Osteoblast (primary cell): ENCODE measurements at places on chromosomes 12 and 14.
A peak's percentile ranks its signal among the peaks of the same experiment; 100 is the strongest.

DNA sequence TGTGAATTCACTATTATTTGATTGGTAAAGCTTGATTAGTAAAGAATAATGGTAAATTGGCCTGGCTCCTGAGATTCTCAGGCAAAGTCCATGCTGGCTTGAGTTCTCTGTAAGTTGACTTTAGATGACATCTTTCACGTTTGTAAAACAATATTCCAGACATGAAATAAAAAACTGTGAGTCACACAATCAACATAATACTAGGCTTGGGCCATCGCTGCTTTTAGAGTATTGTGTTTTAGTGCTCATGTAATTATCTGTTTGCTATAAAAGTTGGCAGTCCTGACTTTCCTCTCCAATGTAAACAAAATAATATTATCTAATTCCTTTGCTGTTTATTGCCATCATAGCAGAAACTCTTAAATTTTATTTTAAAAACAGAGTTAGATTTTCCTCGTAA, 3.9 kb upstream of the TBC1D30 start:
- H3K27ac ChIP-seq = no peak overlapping the region
- DNase-seq = no peak
- H3K4me3 ChIP-seq = no peak overlapping the region
- no peaks in the 10 kb centered on the region for H3K36me3 ChIP-seq

DNA sequence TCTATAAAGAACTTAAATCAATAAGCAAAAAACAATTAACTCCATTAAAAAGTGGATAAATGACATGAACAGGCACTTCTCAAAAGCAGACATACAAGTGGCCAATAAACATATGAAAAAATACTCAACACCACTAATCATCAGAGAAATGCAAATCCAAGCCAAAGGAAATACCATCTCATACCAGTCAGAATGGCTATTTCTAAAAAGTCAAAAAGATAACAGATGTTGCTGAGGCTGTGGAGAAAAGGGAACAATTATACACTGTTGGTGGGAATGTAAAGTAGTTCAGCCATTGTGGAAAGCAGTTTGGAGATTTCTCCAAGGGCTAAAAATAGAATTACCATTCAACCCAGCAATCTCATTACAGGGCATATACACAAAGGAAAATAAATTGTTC, 234.5 kb upstream of the PLXNC1 start:
- no peak for DNase-seq
- H3K4me3 ChIP-seq = no peak overlapping the region
- peaks cover 53% of the 10 kb centered on the region for H3K4me1 ChIP-seq
- no peaks in the 10 kb centered on the region for H3K27me3 ChIP-seq
- no peaks in the 10 kb centered on the region for H3K36me3 ChIP-seq
- H3K27ac ChIP-seq = peak overlapping the region; percentile 67

DNA sequence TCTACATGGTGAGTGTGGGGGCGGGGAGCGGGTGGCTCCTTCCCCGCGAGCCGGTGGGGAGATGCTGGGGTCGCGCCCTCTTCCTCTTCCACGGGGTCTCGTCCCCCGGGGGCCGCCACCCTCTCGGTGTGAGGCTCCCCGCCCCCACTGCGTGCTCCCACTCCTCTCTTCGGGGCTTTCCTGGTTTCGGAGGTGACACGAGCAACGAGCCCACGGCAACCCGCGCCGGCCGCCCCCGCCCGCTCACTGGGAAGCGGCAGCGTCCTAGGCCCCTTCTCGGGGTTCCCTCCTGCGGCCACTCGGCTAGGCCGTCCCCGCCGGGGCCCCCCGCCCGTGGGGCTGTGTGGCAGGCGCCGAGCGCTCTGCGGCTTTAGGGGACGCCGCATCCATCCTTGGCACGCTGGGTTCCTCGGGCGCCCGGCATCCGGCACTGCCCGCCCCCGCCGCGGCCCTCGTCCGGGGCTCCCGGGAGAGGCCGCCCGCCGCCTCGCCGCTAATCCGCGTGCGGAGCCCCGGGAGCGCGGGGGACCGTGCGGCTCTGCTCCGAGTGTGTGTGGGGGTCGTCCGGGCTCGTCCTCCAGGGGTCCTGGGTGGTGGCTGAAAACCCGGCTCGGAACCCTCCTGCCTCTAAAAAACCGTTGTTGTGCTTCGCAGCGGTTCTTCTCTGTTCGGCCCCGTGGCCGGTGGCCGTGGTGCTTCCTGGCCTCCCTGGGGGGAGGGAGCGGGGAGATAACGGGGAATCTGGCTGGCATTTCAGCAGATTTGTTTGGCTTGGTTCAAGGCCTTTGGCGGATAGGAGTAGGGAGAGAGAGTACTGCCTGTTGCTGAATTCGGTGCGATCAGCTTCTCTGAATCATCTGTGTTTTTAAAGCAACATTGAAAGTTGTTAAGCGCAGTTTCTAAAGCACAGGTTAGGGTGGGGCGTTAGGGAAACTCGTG, 1.0 kb downstream of the PCNX1 start:
- peak; percentile 96 for DNase-seq
- peak overlapping the region; percentile 85 for H3K4me3 ChIP-seq
- H3K27me3 ChIP-seq = no peaks in the 10 kb centered on the region
- H3K4me1 ChIP-seq = peaks cover 24% of the 10 kb centered on the region

- no peak for DNase-seq
- no peaks in the 10 kb centered on the region for H3K36me3 ChIP-seq
- no peaks in the 10 kb centered on the region for H3K27me3 ChIP-seq
- H3K27ac ChIP-seq = no peak overlapping the region
- H3K4me3 ChIP-seq = peak overlapping the region; percentile 77
Observed at GRCh38 chr12:116532986-116533342, 26.2 kb upstream of the MAP1LC3B2 start.

GRCh38 chr14:85002846-85003245, 527.1 kb upstream of the FLRT2 start:
- no peaks in the 10 kb centered on the region for H3K36me3 ChIP-seq
- H3K27ac ChIP-seq = no peak overlapping the region
- no peak overlapping the region for H3K4me3 ChIP-seq
- no peaks in the 10 kb centered on the region for H3K27me3 ChIP-seq
- DNase-seq = no peak

DNA sequence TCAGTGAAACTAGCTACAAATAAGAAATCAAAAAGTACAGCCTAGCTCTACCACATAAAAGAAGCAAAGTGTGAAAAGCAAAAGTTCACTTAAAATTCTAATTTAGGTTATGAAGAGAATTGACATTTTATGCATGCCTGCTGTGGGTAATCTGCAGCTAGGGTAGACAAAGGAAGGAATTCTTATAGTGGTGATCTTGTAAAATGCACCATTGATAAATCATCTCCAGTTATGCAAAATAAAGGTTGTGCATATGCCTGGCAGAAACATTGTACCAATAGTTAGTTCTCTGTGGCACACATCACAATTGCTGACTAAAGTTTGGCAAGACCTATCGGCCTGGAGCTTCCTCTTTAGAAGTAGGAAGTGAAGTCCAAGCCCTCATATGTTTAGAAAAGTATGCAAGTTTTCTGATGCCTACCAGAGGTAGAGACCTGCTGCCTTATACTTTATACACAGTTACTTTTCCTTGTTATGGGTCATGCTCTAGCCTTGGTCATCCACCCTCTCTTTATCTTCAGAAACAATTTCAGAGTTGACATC, 78.3 kb downstream of the TSHR start:
- H3K27ac ChIP-seq = no peak overlapping the region
- H3K36me3 ChIP-seq = no peaks in the 10 kb centered on the region
- H3K4me3 ChIP-seq = no peak overlapping the region
- no peaks in the 10 kb centered on the region for H3K27me3 ChIP-seq
- DNase-seq = no peak
- no peaks in the 10 kb centered on the region for H3K4me1 ChIP-seq

- H3K36me3 ChIP-seq = no peaks in the 10 kb centered on the region
- DNase-seq = no peak
- H3K4me3 ChIP-seq = no peak overlapping the region
- H3K4me1 ChIP-seq = no peaks in the 10 kb centered on the region
Observed at GRCh38 chr12:128258866-128259555, 8.0 kb upstream of the TMEM132C start.

- no peaks in the 10 kb centered on the region for H3K27me3 ChIP-seq
- H3K4me3 ChIP-seq = no peak overlapping the region
- DNase-seq = no peak
- peaks cover 3% of the 10 kb centered on the region for H3K4me1 ChIP-seq
- H3K36me3 ChIP-seq = no peaks in the 10 kb centered on the region
Observed at GRCh38 chr14:91873471-91874415, 6.4 kb upstream of the TC2N start.
